ENCODE measurements at places on chromosomes 11 and 22.

DNA sequence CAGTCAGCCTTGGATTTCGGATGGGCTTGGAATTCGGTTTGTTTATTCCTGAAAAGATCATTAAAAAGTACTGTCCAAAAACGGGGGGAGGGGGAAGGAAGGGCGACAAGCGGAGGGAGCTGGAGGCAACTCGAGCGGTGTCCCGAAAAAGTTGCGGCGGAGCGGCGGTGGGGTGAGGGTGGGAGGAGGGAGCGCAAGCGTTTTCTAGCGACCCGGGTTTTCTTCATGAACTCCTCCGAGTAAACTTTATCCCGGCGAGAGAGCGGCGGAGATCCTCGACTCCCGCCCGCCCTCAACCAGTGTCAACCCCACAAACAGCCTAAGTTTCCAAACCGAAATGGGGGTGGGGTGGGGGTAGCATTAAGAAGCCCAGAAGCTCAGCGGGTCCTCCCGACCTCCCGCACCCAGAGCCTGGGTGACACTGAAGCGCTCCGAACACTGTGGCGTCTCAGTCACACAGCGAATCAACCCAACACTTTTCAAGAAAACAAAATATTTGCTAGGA, 133.0 kb upstream of the C11orf58 start:
- H3K4me3 ChIP-seq: peak overlapping the region; percentile 78
- H3K27ac ChIP-seq: peak overlapping the region; percentile 56
- no peak for DNase-seq
- peaks cover 15% of the 10 kb centered on the region for H3K27me3 ChIP-seq
- H3K36me3 ChIP-seq: no peaks in the 10 kb centered on the region

DNA sequence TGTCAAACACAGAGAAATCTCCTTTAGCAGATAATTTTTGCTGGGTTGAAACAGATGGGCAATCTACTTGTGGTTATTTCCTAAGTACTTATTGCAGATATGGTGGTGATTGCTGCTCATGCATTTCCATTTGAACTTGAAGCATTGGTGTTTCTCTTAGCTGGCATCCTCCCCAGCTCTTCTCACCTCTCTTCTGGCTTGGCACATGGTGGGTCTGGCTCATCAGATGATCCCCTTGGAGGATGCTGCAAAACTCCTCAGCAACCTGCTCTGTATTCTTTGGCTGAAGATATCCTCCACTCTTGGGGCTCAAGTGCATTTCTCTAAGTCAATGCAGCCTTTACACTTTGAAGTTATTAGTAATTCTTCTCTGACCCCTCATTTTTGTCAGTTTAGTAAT, 87.3 kb upstream of the MYO18B start:
- H3K4me3 ChIP-seq: no peak overlapping the region
- H3K4me1 ChIP-seq: no peaks in the 10 kb centered on the region
- H3K36me3 ChIP-seq: no peaks in the 10 kb centered on the region
- H3K27me3 ChIP-seq: no peaks in the 10 kb centered on the region
- H3K27ac ChIP-seq: no peak overlapping the region

DNA sequence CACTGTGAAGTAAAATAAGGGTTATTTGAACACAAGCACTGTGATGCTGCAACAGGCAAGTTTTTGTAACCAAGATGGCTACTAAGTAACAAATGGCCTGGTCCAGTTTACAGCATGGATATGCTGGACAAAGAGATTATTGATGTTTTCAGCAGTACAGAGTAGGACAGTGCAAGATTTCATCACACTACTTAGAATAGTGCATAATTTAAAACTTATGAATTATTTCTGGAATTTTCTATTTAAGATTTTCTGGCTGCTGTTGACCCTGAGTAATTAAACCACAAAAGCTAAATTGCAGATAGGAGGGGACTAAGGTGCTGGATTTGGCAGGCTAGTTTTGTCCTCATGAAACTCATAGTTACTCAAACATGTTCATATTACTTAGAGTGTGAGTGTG, 33.1 kb downstream of the CEP295 start:
- H3K27ac ChIP-seq: no peak overlapping the region
- H3K4me1 ChIP-seq: no peaks in the 10 kb centered on the region
- H3K4me3 ChIP-seq: no peak overlapping the region

GRCh38 chr22:46030231-46030880, 53.4 kb upstream of the WNT7B start:
- H3K27me3 ChIP-seq: no peaks in the 10 kb centered on the region
- no peaks in the 10 kb centered on the region for H3K36me3 ChIP-seq
- no peak for DNase-seq

GRCh38 chr11:107816028-107816427, 42.6 kb downstream of the SLC35F2 start:
- H3K27me3 ChIP-seq: no peaks in the 10 kb centered on the region
- no peak overlapping the region for H3K27ac ChIP-seq
- H3K4me3 ChIP-seq: no peak overlapping the region
- no peak for DNase-seq

- DNase-seq: no peak
- peaks cover 78% of the 10 kb centered on the region for H3K4me1 ChIP-seq
- H3K4me3 ChIP-seq: no peak overlapping the region
- no peaks in the 10 kb centered on the region for H3K27me3 ChIP-seq
- H3K27ac ChIP-seq: peak overlapping the region; percentile 90
Measured at GRCh38 chr22:37749831-37750595, 53.2 kb downstream of the TRIOBP start.

- no peaks in the 10 kb centered on the region for H3K4me1 ChIP-seq
- H3K36me3 ChIP-seq: no peaks in the 10 kb centered on the region
- H3K4me3 ChIP-seq: no peak overlapping the region
Measured at GRCh38 chr11:15590132-15590531, 475.4 kb downstream of the INSC start.

DNA sequence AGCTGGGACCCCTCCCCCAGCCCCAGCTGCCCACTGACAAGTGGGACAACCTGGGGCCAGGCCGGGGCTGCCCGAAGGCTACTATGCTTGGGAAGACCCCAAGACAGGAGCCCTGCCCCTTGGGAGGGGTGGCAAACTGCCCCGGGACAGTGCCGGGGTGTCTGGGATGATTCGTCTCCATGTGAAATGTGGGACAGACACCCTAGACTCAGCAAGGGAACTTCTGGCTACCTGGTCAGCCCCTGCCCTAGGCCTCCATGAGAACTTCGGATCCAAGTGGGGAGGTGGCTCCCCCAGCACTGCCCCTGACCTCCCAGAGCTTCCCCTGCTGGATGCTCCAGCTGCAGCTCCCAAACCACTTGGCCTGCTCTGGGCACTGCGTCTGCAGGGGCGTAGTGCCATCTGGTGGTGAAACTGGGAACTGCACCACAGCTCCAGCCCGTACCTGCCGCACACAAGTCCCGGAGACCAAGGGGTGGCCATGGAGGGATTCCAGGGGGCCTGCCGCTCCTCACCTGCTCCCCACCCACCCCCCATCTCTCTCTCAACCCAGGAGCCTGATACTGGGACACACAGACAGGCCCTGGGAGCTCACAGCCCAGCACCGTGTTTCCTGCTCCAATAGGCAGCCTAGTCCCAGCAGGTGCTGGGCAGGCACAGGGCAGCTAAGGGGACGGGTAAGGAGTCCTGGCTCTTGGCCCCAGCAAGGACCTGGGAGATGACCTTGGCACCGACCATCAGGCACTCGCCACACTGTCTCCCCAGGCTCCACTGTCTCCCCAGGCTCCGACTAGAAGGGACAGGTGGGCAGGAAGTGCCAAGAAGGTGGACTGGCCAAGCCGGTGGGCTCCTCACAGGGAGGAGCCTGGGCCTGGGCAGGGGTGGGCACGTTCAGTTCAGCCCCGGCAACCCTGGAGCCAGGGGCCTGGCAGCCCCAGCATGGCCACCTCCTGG, 194.1 kb downstream of the IGLL1 start:
- DNase-seq: peak; percentile 43
- H3K27me3 ChIP-seq: no peaks in the 10 kb centered on the region
- H3K27ac ChIP-seq: no peak overlapping the region

DNA sequence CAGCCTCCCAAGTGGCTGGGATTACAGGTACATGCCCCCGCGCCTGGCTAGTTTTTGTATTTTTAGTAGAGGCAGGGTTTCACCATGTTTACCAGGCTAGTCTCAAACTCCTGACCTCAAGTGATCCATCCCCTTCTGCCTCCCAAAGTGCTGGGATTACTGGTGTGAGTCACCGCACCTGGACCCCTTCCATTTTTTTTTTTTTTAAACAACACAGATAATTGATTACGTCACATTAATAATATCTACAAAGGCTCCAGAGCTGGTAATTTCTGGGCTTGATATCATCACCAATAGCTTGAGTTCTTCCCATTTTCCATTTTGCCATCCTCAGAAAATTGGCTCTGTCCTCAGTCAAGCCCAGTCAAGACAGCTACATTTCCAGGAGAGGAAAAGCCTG, 7.2 kb downstream of the TTLL1 start:
- H3K27me3 ChIP-seq: no peaks in the 10 kb centered on the region
- H3K4me3 ChIP-seq: no peak overlapping the region
- no peaks in the 10 kb centered on the region for H3K36me3 ChIP-seq
- no peak for DNase-seq

- DNase-seq: no peak
- no peaks in the 10 kb centered on the region for H3K36me3 ChIP-seq
- peaks cover 3% of the 10 kb centered on the region for H3K4me1 ChIP-seq
- no peak within 1 kb of the TSS for H3K27ac ChIP-seq
Measured at GRCh38 chr22:23772649-23773473, at the start of gene MMP11. MMP11 (plus strand) TSS chr22:23772849; CDS start chr22:23772871, 22 bp downstream.

DNA sequence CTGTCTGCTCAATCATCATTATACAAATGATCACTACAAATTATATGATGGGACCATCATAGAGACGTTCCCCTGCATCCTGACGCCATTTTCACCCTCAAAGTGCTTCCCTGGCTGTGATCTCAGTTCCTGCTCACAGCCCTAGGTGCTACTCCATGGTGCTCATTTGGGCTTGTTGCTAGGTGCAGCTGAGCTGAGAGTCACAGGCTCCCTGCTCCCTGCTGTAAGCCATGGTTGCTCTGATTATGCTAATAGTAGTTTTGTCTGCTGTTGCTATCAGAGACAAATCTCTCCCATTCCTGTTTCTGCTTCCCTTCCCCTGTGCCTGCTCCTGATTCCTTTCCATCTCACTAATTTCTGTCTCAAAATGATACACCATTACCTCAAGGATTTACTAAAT, 474.3 kb downstream of the METTL15 start:
- no peak for DNase-seq
- H3K4me3 ChIP-seq: no peak overlapping the region
- H3K27ac ChIP-seq: no peak overlapping the region
- H3K27me3 ChIP-seq: no peaks in the 10 kb centered on the region
- H3K36me3 ChIP-seq: no peaks in the 10 kb centered on the region

DNA sequence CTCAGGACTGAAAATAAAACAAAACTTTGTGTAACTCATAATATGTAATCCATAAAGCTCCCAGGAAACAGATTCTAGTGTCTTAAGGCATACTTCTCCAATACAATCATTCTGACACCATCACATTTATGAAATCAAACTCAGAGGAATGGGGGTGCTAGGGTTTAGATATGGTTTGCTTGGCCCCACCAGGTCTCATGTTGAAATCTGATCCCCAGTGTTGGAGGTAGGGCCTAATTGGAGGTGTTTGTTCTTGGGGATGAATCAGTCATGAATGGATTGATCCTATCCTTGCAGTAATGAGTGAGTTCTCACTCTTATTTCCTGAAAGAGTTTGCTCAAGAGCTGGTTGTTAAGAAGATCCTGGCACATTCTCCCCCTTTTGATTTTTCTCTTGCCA, 380.9 kb downstream of the ETS1 start:
- no peaks in the 10 kb centered on the region for H3K27me3 ChIP-seq
- H3K27ac ChIP-seq: no peak overlapping the region
- H3K4me1 ChIP-seq: peaks cover 35% of the 10 kb centered on the region
- no peak for DNase-seq
- H3K36me3 ChIP-seq: no peaks in the 10 kb centered on the region
- no peak overlapping the region for H3K4me3 ChIP-seq

GRCh38 chr22:44522526-44523170, 24.6 kb upstream of the RTL6 start:
- no peak overlapping the region for H3K4me3 ChIP-seq
- H3K4me1 ChIP-seq: no peaks in the 10 kb centered on the region
- no peaks in the 10 kb centered on the region for H3K27me3 ChIP-seq
- DNase-seq: no peak
- H3K27ac ChIP-seq: no peak overlapping the region

- no peak overlapping the region for H3K27ac ChIP-seq
- no peaks in the 10 kb centered on the region for H3K4me1 ChIP-seq
- no peaks in the 10 kb centered on the region for H3K36me3 ChIP-seq
- no peak for DNase-seq
Measured at GRCh38 chr11:105763594-105763993, 153.7 kb downstream of the GRIA4 start.

- H3K27me3 ChIP-seq: no peaks in the 10 kb centered on the region
- H3K4me3 ChIP-seq: no peak overlapping the region
- DNase-seq: no peak
- no peak overlapping the region for H3K27ac ChIP-seq
- H3K4me1 ChIP-seq: no peaks in the 10 kb centered on the region
- H3K36me3 ChIP-seq: no peaks in the 10 kb centered on the region
Measured at GRCh38 chr22:49538006-49538405, 289.7 kb downstream of the BRD1 start.

- no peak overlapping the region for H3K4me3 ChIP-seq
- no peak overlapping the region for H3K27ac ChIP-seq
- no peak for DNase-seq
- no peaks in the 10 kb centered on the region for H3K27me3 ChIP-seq
- no peaks in the 10 kb centered on the region for H3K4me1 ChIP-seq
Measured at GRCh38 chr11:131924457-131925201, 554.2 kb downstream of the NTM start.

Measured in thoracic aorta (tissue), 2 donors.